ENCODE measurements at places on chromosomes 2 and 18. TPM values are rescaled to one million over a fixed set of nuclear protein-coding genes. Genes with fewer than 3 reads are reported as not detected.

INPP4A gene
- total RNA-seq = 31.4 TPM

REG3A gene
- not detected for total RNA-seq

UGT1A8 gene
- total RNA-seq = 0.71 TPM

OXER1 gene
- total RNA-seq = under 0.01 TPM

PRLH gene
- not detected for total RNA-seq
